Effector memory CD4-positive, alpha-beta T cell (primary cell): ENCODE measurements at places on chromosomes 4 and X.

DNA sequence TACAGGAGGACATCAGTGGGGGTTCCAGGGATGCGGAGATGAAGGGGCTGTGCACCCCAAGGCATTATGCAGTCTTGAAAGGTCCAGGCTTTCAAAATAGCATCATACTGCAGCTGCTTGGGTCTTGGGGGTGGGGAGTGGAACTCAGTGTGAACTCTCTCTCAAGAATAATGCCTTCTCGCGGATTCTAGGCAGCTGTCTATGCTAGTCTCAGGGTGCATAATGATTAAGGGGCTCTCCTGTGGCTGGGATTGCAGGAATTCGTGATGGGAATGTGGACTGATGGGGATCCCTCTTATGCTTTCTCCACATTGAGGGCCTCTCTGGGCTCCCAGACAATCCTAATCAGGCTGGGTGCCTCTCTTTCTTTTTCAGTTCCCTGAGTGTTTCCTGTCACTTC, 172.2 kb upstream of the ARHGAP24 start:
- DNase-seq: no peak

DNA sequence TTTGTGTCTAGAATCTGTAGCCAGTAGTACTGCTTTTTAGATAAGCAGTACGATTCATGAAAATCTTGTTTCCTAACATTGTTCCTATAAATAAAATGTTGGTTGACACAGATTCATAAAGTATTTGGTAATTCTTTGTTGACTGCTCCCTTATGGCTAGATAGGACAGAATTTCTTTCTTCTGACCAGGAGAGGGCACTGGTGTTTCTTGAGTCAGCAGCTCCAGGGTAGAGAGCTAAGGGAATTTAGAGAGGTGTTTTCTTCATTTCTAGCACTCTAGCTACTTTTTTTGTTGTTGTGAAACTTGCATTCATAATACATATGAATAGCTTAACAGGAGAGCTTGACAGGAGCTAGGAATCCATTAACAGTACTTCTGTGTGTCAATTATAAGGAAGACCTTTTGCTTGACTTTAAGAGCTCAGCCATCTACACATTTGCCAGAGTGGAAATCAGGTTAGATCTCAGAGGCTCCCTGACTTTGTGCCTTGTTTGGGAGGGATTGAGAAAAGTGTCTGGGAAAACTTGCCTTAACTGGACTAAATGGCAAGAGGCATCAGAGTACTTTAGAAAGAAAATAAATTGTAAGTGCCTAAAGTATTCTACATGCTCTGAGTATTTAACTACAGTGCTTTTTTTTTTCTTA, 756.1 kb downstream of the SH3BGRL start:
- DNase-seq: no peak

- DNase-seq: no peak
Observed at GRCh38 chr4:55510685-55511084, 36.0 kb downstream of the CLOCK start.

GRCh38 chr4:47075919-47076318, 44.6 kb downstream of the GABRB1 start:
- no peak for DNase-seq

DNA sequence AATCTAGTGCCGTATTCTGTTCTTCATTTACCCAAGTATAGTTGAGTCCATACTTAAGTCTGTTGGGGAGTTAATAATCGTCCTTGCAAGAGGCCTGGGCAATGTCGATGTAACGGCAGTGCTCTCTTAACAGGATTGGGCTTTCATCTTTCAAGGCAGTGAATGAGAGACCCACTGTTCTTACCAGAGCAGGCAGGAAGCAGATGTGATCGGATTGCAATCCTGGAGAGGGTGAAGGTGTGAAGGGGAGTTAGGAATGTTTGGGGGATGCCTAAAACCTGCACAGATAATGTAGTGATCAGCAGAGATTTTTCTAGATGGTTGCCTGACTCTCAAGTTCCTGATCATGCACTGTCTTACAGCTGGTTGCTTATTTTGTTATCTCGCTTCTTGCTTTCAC, 308.4 kb downstream of the AFF2 start:
- no peak for DNase-seq

DNA sequence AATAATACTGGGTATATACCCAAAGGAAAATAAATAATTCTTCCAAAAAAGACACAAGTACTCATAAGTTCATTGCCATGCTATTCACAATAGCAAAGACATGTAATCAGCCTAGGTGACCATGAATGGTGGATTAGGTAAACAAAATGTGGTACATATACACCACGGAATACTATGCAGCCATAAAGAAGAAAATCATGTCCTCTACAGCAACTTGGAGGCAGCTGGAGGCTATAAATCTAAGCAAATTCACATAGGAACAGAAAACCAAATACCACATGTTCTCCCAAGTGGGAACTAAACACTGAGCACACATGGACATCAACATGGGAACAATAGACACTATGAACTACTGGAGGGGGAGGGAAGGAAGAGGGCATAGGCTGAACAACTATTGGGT, 146.2 kb downstream of the ATRX start:
- no peak for DNase-seq

DNA sequence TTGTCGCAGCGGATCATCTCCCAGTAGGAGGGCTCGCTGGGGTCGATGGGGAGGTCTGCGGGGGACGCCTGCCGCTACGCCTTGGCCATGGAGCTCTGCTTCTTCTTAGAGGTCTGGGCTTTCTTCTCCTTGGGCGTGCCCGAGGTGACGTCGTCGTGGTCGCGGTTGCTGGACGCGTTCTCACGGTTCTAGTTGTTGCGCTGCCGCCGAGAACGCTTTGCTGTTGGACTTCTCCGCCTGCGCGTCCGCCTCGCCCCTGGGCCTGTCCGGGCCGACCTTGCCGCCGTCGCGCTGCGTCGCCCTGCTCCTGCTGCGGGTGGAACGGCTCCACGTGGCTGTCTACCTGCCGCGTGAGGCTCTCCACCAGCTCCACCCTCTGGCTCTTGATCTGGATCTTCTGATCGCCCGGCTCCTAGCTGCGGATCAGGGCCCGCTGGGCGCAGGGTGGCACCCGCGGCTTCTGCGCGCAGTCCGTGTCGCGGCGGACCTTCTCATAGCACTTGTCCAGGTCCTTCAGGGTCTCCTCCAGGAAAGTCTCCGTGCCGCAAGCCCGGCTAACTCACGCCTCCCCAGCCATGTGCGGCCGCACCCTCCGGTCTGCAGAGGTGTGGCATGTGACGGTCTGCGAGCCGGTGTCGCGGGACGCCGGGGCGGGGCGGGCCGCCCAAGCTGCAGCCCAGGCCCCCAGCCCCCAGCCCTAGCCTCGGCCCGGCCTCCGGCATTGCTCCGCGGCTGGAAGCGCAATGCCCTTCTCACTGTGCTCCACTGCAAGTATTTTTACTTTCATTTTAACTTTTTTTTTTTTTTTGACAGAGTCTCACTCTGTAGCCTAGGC, 40.5 kb upstream of the OGT start:
- DNase-seq: peak; percentile 16

GRCh38 chr4:76494243-76494642, 59.2 kb downstream of the SHROOM3 start:
- DNase-seq: no peak

- DNase-seq: no peak
Observed at GRCh38 chrX:101108284-101108683, 10.3 kb downstream of the CENPI start.

DNA sequence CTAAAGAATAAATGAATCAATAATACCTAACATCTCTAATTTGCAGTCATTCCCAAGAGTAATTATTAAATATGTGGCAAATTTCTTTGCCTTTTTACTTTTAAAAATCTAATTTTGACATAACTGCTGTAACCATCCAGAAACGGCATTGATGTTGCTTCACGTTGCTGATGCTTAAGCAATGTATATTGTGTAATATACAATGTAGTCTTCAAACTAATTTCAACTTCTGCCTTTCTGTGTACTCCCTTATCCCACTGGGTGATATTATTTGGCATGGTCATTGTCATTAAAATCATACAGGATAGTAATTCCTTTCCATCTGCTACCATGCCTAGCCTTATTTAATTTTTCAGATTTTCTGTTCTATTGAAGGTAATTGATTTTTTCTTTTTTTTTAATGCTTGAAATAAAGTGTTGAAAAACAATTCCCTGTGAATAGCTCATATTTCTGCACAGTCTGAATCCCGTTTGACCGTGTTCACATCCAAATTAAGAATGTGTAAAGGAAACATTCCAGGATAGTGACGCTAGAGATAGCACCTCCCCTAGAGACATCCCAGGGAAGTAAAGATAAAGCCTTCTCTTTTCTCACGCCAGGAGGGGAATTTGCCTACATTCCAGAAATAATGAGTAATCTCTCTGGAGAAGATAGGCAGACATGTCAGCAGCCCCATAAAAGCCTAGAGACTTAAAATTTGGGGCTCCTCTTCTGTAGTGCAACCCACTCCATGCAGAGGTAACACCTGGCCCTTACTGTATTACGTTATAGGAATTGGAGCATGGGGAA, 8.6 kb downstream of the FAM200B start:
- no peak for DNase-seq

GRCh38 chr4:38082021-38082420, 121.8 kb downstream of the PTTG2 start:
- DNase-seq: no peak

- no peak for DNase-seq
Observed at GRCh38 chrX:41381685-41382084, 47.7 kb downstream of the DDX3X start.

DNA sequence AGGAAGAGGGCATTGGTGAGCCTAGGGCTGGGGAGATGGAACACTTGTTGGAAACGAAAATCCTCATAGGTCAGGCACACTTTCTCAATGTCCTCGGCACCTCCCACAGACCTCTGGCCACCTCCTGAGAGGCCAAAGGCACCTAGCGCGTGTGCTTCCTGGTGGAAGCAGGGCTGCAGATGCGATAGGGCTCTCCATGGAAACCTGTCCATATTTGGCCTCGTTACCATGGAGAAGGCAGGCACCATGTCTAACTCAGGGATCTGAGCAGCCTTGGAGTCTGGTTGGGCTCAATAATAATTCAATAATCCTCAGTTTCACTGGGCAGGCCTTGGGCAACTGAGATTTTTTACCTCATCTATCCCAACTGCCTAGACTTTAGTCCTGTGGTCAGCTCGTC, 58.3 kb downstream of the RAI2 start:
- DNase-seq: no peak

DNA sequence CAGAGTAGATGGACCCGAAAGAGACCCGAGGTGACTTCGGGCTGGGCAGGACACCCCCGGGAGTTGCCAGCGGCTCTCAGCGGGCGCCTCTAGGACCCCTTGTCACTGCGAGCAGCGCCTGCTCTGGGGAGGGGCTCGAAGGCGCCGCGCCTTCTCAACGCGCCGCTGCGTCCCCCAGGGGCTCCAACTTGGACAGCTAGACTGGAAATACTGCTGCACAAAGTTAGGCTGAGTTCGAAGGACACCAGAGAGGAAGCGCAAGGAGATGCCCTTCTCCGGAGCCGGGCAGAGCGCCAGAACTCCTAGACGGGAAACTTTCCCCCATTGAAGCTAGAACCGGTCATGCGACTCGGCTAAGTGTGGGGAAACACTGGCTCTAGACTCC, 493 bp upstream of the KCNIP4 start:
- DNase-seq: no peak

DNA sequence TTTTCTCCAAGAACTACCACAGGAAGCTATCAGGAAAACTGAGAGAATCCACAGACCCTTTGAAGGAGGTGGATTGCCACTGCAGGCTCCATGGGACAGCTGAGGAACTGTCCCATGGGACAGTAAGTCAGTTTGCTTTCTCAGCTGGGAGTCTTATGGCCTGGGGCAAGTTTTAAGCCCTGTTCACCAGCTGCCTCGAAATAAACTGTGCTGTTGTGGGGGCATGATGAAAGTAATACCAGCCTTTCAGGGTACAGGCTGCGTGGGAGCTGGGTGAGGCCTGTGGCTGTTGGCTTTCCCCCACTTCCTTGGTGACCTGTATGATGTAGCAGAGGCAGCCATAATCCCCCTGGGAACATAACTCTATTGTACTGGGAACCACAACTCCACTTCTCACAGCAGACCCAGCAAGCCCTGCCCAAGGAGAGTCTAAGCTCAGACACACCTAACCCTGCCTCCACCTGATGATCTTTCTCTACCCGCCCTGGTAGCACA, 452.1 kb downstream of the STPG2 start:
- DNase-seq: no peak

DNA sequence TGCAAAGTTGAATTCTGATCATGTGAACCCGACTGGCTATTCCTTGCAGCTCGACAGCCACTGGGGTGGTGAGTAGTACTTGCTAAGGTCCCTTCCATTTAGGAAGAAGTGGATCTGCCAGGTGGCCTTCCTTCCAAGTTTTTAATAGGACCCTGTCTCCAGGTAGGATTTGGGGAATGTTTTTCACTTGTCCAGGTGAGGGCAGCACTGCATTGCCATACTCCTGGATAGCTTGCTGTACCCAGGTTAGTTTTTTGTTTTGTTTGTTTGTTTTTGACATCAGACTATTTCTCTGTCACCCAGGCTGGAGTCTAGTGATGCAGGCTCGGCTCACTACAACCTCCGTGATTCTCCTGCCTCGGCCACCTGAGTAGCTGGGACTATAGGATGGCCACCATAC, 29.8 kb downstream of the SAGE1 start:
- DNase-seq: no peak

DNA sequence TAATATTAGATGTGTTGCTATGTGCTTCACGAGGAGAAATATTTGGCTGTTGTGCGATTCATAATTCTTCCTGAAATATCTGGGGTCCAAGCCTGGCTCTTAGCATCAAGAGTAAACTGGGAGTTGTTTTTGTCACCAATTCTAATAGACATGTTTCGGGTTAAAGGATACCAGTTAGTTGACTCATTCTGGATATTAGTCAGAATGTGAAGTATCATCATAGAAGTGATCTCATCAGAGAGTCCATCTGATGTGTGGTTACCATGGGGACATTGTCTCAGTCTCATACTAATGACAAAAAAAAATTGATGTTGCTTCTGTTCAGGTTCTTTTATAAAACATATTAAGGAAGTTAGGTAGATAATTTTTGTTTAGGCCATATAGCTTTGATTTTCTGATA, 57.2 kb upstream of the MTMR1 start:
- DNase-seq: no peak

- DNase-seq: no peak
Observed at GRCh38 chr4:157079441-157079840, 3.5 kb downstream of the GLRB start.

- DNase-seq: no peak
Observed at GRCh38 chr4:168857009-168857408, 153.0 kb downstream of the CBR4 start.

- DNase-seq: no peak
Observed at GRCh38 chr4:128291096-128291495, 3.5 kb upstream of the PGRMC2 start.

GRCh38 chr4:166153548-166153947, 280.5 kb downstream of the TLL1 start:
- DNase-seq: no peak

GRCh38 chr4:74205559-74205958, 47.6 kb downstream of the MTHFD2L start:
- no peak for DNase-seq

- DNase-seq: no peak
Observed at GRCh38 chr4:137614491-137614890, 82.2 kb upstream of the PCDH18 start.
